HFFc6 (cell line): ENCODE measurements at places on chromosomes 12 and 14.

GRCh38 chr14:105273062-105273461, 24.7 kb downstream of the BTBD6 start:
- DNase-seq, result no peak

GRCh38 chr14:46769292-46769691, 117.7 kb upstream of the RPL10L start:
- no peak for DNase-seq

DNA sequence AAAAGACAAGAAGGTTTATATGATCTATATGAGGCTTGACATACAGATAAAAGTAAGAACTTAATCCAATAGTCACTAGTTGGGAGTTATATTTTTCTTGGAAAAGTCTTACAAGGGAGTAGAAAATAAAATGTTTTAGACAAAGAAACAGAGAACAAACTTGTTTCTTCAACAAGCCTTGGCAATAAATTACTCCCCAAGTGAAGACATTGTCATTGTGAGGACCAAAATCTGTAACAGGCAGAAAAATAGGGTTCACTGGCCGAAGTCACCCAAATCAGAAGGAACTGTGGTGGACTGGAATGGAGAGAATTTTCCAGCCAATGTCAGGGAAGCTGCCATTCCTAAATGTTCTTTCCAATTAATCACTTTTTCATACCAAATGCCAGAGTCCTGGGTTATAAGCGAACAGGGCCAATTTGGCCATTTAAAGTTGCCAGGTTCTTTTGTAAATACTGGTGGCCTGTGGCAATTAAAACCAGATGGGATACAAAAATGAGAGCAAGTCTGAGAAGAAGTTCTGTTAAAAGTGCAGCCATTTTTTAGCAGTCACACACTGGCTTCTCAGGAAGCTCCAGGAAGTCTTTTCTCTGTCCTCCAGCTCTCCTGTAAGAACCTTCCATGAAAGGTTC, 117.3 kb upstream of the OVCH1 start:
- DNase-seq, result no peak

GRCh38 chr12:42759622-42760273, 170.2 kb upstream of the PRICKLE1 start:
- DNase-seq, result no peak

DNA sequence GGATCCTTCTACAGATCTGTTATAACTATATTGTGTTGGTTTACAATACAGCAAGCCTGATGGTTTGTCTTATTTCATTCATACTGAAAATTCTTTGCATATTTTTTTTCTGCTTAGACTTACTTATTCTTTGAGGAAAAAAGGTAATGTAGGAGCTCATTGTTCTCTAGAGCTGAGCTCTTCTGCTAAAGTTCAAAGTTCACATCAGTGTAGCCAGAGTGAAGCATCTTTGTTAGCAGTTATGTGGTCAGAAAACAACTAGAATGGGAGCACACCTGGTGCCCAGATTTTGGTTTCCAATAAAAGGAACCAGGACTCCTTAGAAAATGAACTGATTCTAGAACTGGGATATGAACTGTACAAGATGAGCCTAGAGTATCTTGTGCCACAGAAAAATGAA, 10.3 kb downstream of the GPX2 start:
- DNase-seq, result no peak

- DNase-seq, result no peak
Observed at GRCh38 chr12:76641961-76642360, 82.4 kb upstream of the OSBPL8 start.

- DNase-seq, result no peak
Observed at GRCh38 chr14:67577181-67577808, 22.8 kb downstream of the PIGH start.
